NCI-H2081 treated with DMSO at 0.1 percent for 48 hours (cell line): ENCODE measurements at places on chromosomes 7 and 10.

DNA sequence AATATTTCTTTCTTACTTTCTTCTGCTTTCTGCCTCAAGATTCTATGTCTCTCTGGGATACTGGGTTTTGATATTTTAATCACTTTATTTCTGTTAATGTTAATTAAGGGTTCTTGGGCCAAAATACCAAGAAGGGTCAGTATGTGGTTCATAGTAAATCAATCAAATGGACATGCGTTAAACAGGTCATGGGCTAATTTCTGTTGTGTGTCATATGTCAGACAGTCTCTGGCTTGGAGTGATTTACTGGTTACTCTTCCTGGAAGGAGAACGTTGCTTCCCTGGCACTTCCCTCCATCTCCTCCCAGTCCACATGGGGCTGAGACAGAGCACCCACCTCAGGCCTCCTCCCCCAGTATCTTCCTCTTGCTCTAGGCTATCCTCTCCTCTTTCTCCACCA is 489.1 kb downstream of the SUGCT start:
- no peak for DNase-seq

DNA sequence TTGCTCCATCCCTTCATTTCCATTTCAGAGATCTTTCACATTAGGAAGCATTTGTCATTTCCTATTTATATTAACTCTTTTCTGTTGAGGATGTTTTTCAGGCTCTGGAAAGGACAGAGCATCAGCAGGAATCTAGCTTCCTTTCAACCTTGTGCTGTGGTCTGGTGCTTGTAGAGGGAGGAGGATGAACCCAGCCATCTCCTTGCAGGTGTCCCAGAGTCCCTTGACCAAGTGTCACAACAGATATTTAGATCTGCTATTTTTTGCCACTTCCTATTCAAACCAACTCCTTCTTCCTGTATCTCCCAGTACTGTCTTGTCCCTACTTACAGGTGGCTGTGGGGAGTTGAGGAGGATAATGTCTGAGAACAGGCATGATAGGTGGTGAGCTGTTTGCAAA is 742.8 kb downstream of the GRID1 start:
- DNase-seq: no peak

DNA sequence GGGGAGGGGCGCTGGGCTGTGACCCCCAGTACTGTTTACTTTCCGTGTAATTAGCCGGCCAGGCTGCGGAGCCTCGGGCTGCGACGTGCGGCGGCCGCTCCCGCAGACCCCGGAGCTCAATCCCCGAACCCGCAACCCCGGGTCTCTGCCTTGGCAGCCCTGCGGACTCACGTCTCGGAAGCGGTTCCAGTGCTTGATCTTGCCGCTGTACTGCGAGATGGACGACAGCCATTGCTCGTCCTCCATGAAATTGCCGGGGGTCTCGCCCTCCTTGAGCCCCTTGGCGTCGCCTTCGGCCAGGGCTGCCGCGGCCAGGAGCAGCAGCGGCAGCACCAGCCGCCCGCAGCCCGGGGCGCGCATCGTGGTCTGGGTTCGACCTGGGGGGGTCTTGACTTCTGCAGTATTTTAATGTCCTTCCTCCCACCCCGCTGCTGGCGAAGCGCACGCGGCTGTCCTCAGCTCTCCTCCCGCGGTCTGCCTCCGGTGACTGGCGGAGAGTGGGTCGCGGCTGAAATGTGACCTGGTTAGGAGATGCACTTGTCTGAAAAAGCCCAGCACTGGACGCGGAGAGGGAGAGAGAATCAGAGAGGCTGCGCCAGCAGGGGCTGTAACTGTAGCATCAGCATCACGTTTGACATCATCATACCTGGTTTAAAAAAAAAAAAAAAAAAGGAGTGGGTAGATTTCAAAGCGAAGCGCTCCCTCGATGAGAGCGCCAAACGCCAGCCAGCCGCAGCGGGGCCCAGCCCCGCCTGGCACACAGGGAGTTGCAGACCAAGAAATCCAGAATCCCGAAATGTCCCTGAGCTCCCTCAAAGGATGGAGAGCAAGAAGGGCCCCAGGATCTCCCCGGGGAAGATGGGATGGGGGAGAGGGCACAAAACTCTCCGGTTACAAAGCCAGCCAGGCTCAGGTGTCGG is at the start of gene SPOCK2:
Gene SPOCK2 (minus strand): TSS at position 583 of the 920 bp plus-strand sequence. CDS start 223 bp downstream, at position 360.
- no peak for DNase-seq

DNA sequence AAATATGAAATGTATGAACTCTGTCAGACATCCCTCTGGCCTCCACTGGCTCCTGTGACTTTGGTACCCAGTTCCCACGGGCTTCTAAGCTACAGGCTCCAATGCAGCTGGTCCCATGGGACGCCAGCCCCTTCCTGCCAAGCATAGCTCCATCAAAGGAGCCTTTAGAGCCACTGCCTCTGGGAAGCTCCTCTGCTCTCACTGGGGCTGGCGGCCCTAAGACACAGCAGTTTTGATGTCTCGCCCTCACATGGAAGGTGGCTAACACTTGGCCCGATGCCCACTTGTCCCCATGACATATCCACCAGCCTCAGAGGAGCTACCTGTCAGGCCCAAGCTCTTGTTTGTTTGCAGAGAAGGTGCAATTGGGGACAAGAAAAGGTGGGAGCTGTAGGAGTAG is 453.7 kb upstream of the LRRN3 start:
- DNase-seq: no peak

- DNase-seq: no peak
These were observed 46.5 kb upstream of the FGL2 start for GRCh38 chr7:77246026-77246640.

GRCh38 chr10:78742730-78743615 is 325.8 kb upstream of the ZMIZ1 start:
- no peak for DNase-seq

DNA sequence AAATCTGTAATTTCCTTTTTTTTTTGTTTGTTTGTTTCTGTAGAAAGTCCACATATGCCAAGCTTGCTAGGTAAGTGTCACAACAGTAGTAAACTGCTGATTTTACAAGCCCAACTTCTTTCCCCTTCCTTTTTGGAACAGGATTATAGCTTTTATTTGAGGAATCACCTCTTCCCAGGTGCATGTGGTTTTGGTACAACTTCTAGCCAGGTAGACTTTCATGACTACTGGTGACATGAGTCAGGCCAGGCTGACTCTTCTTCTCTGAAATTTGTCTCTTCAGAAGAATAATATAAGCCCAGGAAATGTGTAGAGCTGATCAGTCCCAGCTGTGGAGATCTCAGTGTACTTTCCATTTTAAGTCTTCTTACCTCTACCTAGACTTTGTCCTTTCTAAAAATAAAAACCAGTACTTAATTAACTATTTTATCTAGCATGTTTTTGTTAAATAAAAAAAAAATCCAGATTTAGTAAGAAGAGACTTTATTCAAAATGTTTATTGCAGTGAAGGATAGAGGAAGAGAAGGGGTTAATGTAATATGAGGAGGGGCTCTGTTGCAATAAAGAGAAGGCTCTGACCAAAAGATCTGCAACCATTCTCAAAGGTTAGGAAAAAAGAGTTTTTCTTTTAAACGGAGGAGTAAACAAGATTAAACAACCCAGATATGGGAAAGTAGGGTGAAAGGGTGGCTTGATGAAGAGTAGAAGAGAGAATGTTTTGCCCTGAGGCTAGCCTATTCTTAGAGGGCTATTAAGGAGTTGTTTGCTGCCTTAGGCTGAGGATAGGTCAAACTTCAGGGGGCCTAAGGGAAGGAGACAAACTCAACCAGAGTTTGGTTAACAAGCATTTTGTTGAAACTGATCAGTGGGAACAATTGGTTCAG is 664.2 kb downstream of the SORCS1 start:
- DNase-seq: no peak

GRCh38 chr10:86251426-86251825 is 115.2 kb downstream of the GRID1 start:
- no peak for DNase-seq

- no peak for DNase-seq
These were observed 31.4 kb downstream of the ANK3 start for GRCh38 chr10:60358282-60358681.

GRCh38 chr10:68900427-68901104 is 549 bp upstream of the DDX50 start:
- no peak for DNase-seq

GRCh38 chr7:26538216-26538615 is 246.6 kb downstream of the SNX10 start:
- no peak for DNase-seq

DNA sequence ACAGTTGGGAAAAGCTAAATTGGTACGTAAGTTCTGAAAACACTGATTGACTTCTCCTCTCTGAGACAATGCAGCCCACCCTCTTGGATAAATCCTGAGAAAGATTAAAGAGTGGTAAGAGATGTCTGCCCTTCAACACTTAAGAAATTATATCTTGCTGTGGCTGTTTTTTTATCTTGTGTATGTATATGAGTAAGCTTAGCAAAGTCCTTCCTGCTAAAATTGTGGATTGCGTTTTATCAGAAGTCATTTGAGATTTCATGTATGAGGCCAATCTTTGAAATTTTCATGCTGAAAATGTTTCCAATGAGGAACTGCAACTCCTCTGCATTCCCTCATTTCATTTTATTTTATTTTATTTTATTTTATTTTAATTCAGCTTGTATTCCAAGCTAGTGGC is 106.2 kb upstream of the INHBA start:
- DNase-seq: no peak
